ENCODE measurements at places on chromosomes 12 and 14.

DNA sequence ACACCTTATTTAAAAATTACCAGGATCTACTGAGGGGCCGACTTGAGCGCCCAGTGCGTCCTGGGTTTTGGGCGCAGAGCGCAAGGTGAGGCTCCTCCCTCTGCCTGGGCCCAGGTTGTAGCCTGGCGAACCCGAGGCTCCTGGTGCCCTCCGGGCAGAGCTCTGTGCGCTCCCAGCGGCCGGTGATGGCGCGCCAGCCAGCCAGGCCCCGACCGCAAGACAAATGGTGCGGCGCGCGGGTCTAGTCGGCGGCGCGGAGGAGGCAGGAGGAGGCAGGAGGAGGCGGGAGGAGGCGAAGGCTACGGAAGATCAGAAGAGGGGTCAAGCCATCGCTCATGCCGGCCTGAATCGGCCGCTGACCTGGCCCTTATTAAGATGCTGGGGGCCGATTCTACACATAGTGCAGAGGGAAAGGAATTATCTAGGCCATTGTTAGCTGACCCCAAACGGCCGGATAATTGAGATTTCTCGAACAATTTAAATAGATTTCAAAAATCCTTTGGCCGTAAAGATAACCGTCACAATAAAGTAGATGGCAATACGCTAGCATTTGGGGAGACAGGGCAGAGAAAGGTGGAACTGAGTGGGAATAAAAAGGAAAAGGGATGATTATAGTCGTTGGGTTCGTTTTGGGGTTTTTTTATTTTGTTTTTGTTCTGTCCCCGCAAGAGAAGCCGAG, 2.8 kb downstream of the TBX5 start:
- DNase-seq: no peak

GRCh38 chr14:90381011-90381786, 15.6 kb upstream of the CALM1 start:
- no peak for DNase-seq

GRCh38 chr12:43840338-43840737, 4.5 kb downstream of the TMEM117 start:
- no peak for DNase-seq

- no peak for DNase-seq
These were observed 66.7 kb downstream of the SETD3 start for GRCh38 chr14:99413911-99414310.

- DNase-seq: no peak
These were observed 115.4 kb upstream of the FOXG1 start for GRCh38 chr14:28651148-28651547.

DNA sequence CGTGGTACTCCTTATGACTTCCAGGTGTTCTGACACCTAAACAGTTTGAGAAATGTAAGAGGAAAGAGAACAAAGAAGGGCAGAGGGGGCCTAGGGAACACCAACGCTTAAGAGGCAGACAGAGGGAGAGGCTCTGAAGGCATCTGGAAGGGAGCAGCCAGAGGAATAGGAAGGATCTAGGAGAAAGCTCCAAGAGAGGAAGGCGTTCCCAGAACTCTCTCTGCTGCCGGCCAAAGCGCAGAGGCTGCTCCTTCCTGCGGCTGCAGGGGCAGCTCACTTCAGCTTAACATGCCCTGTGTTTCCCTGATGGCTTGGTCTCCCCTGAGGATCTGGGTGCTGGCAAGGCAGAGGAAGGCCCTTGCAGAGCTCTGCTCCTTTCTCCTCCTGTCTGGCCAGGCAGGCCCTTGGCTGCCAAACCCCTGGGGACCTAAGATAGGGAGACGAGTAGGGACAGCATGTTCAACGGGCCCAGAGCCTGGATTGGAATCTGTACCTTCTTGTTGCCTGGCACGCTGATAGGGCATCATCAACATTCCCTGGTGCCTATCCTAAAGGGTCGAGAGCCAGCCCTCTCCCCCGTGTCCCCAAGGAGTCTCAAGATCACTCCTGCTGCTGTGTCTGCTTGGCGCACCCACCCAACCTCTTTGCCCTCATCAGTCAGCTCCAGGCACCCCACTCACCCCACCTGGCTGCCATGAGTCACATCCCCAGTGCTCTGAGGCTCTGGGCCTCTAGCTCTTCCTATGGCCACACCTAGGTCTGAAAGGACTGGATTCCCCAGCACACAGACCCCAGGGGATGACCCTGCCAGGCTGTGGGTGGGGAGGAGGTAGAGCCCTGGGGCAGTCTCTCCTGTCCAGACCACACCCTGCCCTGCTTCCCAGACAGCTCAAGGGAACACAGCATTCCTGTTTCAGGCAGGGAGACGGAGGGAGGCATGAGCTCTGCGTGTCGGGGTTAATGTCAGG, 45.6 kb downstream of the LTBP2 start:
- no peak for DNase-seq

- DNase-seq: no peak
These were observed 131.2 kb downstream of the SCARB1 start for GRCh38 chr12:124732275-124733075.

- DNase-seq: no peak
These were observed 121.1 kb downstream of the ANO6 start for GRCh38 chr12:45336762-45337596.

- no peak for DNase-seq
These were observed 15.8 kb downstream of the WNT5B start for GRCh38 chr12:1644534-1645438.

- no peak for DNase-seq
These were observed 4.8 kb upstream of the PAX9 start for GRCh38 chr14:36656687-36657398.

DNA sequence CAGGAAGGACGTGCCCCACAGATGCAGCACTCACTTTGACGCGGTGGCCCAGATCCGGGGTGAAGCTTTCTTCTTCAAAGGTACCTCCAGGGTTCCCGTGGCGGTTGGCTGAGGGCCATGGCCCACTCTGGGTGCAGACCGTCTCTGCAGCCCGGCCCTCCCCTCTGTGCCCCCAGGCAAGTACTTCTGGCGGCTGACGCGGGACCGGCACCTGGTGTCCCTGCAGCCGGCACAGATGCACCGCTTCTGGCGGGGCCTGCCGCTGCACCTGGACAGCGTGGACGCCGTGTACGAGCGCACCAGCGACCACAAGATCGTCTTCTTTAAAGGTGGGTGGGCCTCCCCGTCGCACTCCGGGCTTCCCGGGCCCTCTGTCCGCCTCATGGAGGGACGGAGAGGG, 16.9 kb downstream of the MMP17 start:
- no peak for DNase-seq

- no peak for DNase-seq
These were observed 63.7 kb downstream of the R3HDM2 start for GRCh38 chr12:57367121-57367520.

- no peak for DNase-seq
These were observed 10.7 kb downstream of the BICD1 start for GRCh38 chr12:32117316-32117715.

- no peak for DNase-seq
These were observed 11.7 kb downstream of the TTC7B start for GRCh38 chr14:90804292-90805083.

DNA sequence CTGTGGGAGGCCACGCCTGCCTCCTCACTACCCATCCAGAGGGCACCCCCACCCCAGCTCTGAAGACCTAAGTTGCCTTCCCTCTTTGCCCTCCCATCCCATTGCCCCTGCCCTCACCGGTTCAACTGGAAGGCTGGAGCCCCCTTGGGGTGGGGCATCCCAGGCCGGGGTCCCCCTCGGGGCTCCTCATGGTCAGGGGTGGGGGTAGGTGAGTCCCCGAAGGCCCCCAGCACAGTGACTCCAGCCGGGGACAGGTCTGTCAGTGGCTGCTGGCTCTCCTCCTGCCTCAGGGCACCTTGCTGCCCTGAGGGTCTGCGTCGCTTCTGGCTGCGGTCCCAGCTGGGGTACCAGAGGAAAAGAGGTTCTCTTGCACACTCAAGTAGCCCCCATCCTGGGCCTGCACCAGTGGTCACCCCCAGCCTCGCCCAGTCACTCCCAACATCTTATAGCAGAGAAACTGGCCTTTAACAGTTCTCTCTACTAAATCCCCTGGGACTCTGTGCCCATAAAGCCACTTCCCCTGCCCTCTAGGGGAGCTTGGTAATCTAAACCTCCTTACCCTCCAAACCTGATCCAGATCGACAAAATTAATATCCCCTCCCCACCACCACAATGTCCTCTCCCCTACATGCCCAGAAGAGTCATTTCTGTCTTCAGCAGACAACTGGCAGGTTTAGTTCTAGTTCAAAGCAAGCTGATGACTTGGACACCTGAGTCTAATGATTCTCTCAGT, 5.1 kb downstream of the PIANP start:
- no peak for DNase-seq

DNA sequence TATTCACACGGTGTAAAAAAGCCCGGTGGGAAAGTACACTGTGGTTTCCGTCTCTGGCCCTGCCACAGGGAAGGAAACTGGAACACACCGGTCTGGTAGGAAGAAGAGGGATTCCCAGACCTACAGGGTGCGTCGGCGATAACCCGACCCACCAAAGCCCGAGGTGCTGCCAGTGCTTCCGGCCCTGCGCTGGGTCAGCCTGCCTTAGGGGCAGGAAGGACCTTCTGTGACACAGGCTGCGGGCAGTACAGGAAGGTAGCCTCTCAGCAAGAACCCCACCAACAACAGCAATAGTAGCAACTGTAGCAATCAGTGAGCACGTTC, 169.5 kb upstream of the FKBP4 start:
- no peak for DNase-seq

GRCh38 chr14:30272848-30273832, 285.8 kb upstream of the G2E3 start:
- no peak for DNase-seq

DNA sequence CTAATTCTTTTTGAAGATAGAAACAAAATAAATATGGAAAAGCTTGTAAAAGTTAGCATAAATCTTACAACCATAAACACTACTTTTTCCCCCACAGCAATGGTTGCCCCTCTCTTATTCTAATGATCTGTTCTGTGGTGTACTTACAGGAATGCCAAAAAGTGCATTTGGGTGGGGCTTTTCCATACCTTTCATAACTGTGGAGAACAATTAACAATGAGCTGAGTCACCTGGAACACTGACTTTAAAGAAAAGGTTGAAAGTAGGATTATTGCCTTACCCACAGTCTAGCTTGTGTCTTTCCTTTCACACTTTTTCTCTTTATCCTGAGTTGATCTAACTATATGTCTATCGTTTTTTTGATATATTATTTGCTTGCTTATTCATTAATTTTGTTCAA, 86.9 kb downstream of the TPH2 start:
- DNase-seq: no peak

- no peak for DNase-seq
These were observed 22.0 kb downstream of the SYNE3 start for GRCh38 chr14:95494456-95494855.

GRCh38 chr14:55731881-55732498, 152.0 kb downstream of the KTN1 start:
- DNase-seq: peak; percentile 10

- DNase-seq: no peak
These were observed 178.8 kb upstream of the MYL2 start for GRCh38 chr12:111099186-111099585.

GRCh38 chr12:114858388-114859146, 174.6 kb upstream of the TBX3 start:
- DNase-seq: no peak

- no peak for DNase-seq
These were observed at the start of gene AQP6 for GRCh38 chr12:49972641-49973360. Gene AQP6 (plus strand): TSS chr12:49972947. CDS start chr12:49973174, 227 bp downstream.

All from activated naive CD4-positive, alpha-beta T cell (primary cell).